ENCODE measurements at places on chromosomes 6 and 20. TPM values are rescaled to one million over a fixed set of nuclear protein-coding genes. Genes with fewer than 3 reads are reported as not detected.

DNA sequence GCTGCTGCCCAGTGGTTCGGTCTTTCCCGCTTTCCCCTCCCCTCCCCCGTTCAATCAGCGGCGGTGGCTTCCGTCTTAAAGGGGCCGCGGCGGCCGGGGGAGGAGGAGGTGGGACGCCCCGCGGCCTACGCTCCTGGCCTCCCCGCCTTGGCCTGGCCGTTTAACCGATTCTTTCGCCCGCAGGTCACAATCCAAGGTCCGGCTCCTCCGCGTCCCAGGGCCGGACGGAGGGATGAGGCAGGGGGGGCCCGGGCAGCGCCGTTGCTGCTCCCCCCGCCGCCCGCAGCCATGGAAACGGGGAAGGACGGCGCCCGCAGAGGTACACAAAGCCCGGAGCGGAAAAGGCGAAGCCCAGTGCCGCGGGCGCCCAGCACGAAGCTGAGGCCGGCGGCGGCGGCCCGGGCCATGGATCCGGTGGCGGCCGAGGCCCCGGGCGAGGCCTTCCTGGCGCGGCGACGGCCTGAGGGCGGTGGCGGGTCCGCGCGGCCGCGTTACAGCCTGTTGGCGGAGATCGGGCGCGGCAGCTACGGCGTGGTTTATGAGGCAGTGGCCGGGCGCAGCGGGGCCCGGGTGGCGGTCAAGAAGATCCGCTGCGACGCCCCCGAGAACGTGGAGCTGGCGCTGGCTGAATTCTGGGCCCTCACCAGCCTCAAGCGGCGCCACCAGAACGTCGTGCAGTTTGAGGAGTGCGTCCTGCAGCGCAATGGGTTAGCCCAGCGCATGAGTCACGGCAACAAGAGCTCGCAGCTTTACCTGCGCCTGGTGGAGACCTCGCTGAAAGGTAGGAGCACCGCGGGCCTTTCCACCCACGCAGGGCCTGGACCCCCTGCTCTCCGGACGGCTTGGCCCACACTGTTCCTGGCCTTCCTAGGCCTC lies 1.2 kb downstream of the STK35 start:
- peak overlapping the region; percentile 98 for H3K27ac ChIP-seq
- no peaks in the 10 kb centered on the region for H3K36me3 ChIP-seq
- H3K4me3 ChIP-seq: peak overlapping the region; percentile 95
- DNase-seq: peak; percentile 61
- no peaks in the 10 kb centered on the region for H3K27me3 ChIP-seq

The BHLHE23 gene
- not detected for total RNA-seq

The FAM184A gene
- 7.5 TPM for total RNA-seq

The FKBP5 gene
- total RNA-seq: 156 TPM

Measured in thoracic aorta (tissue), 2 donors.